LHCN-M2 (cell line): ENCODE measurements at places on chromosomes 7 and 10. TPM values are rescaled to one million over a fixed set of nuclear protein-coding genes. Genes with fewer than 3 reads are reported as not detected.
A peak's percentile ranks its signal among the peaks of the same experiment; 100 is the strongest.

Gene PAX2
- not detected in 2 replicates for total RNA-seq

DNA sequence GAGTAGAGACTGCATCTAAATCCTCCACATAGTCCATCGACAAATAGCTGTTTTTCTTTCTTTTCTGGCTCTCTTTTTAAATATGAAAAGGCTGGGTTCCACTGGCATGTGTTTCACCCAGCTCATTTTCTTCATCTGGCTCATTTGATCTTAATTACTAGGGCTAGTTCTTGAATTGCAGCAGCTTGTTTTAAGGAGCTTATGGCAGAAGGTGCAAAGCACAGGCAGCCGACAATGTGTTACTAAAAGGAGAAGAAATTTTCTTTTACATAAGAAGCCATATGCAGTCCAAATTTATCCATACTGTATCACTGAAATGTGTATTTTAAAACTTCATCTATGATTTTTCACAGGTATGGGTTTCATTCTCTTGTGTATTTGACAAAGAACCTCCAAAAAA lies 205.6 kb upstream of the PTER start:
- no peak for DNase-seq

DNA sequence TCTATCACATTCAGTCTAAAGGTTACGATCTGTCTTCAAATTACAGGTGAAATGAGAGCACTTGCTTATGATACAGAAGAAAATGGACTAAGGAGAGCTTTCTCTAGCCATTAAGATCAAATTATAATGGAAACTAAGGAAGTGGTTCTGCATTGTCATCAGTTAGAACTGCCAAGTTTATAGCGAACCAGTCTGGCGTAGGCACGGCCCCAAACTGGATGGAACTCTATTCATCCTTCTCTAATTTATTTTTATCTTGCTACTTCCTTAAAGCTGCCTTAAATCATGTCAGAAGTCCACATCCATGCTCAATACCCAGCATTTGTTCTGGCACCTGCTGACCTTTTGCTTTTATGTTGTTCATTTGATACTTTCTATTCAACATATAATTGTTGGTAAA lies 63.7 kb upstream of the APBB1IP start:
- DNase-seq, result no peak

DNA sequence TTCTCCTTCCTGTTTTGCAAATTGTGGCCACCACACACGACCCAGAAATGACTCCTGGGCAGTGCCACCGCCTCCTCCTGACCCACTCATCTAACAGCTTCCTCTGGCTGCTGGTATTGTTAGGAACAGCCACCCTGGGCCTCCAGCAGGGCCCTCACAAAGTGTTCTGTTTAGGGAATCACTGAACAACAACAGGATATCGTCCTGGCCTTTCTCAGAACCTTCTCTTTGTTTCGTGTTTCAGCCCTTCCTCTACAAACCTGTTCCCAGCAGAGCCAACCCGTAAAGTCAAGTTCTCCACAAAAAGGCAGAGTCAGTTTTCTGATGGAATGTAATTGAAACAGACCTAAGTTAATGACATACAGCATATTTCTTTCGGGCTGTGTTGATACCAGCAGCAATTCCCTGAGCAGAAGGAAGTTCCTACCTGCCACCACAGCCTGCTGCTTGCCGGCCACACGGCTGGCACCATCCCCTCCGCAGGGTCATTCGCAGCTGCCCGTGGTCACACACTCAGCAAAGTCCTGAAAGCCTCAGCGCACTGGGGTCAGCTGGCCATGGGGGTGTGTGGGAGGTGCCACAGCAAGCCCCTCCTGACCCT lies 91.7 kb upstream of the PITRM1 start:
- no peak for DNase-seq

GRCh38 chr10:6300106-6300783 lies 97.5 kb downstream of the PFKFB3 start:
- peak; percentile 34 for DNase-seq

DNA sequence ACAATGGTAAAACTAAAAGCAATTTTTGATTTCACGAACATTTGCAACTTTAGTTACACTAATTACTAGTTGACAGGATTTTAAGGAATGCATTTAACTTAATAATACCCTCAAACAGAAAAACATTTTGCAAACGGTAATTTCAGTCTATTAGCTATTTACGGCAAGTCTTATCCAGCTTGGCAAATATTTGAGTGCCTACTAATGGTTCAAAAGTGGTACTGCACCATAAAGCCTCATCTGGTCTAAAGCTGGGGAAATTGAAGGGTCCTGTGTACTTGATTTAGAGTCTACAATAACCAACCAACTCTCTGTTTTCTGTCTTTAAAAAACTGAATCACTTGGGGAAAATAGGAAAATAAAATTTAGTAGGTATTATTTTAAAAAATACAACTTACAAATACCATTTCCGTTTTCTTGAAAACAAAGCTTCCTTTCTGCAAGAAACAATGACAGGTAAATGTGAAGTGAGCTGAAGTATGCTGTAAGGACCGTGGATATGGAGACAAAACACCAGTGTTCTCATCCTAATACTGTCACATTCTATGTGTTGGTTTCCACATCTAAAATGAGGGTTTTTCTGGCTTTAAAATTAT lies 142.3 kb downstream of the VPS50 start:
- peak; percentile 54 for DNase-seq

GRCh38 chr10:59098387-59098786 lies 78.1 kb upstream of the PHYHIPL start:
- DNase-seq, result peak; percentile 11
